Lower lobe of right lung (tissue), 2 donors: ENCODE measurements at places on chromosomes 3 and 15. TPM values are rescaled to one million over a fixed set of nuclear protein-coding genes. Genes with fewer than 3 reads are reported as not detected.

DNA sequence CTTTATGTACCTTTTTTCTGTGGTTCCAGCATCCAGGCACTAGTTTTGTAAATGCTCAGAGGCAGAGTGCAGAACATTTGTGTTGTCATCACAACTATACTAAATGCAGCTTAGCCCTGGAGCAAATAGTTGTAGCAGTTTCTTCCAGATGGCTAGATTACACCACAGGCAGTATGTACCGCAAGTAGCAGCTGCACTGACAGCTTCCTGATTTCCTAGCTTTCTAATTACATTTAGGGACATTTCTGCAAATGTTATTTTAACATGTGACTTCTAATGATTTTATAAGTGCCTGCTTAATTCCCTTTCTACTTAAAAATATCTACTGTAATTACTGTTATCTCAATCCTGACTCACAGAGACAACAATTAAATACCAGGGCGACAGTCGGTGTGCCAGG, 106.5 kb downstream of the NR2E3 start:
- DNase-seq: no peak

- no peak for DNase-seq
Observed at GRCh38 chr3:106629215-106629832, 747.9 kb upstream of the CCDC54 start.

GRCh38 chr3:158273656-158274055, 163.8 kb downstream of the RSRC1 start:
- DNase-seq: no peak

- DNase-seq: no peak
Observed at GRCh38 chr15:61382927-61383326, 153.8 kb upstream of the RORA start.

DNA sequence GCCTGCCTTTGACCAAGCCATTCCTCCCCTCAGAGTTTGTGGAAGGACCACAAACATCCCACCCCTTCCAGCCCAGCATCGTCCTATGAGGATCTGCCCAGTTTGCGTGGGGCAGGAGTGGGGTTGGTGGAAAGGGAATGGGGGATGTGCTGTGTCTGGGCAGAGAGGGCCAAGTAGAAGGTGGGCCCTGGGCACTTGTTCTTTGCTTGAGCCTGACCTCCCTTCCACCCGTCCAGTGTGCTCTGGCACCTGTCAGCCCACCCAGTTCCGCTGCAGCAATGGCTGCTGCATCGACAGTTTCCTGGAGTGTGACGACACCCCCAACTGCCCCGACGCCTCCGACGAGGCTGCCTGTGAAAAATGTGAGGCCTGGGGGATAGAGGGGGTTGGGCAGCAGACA, 10.3 kb downstream of the SPINT1 start:
- DNase-seq: no peak

DNA sequence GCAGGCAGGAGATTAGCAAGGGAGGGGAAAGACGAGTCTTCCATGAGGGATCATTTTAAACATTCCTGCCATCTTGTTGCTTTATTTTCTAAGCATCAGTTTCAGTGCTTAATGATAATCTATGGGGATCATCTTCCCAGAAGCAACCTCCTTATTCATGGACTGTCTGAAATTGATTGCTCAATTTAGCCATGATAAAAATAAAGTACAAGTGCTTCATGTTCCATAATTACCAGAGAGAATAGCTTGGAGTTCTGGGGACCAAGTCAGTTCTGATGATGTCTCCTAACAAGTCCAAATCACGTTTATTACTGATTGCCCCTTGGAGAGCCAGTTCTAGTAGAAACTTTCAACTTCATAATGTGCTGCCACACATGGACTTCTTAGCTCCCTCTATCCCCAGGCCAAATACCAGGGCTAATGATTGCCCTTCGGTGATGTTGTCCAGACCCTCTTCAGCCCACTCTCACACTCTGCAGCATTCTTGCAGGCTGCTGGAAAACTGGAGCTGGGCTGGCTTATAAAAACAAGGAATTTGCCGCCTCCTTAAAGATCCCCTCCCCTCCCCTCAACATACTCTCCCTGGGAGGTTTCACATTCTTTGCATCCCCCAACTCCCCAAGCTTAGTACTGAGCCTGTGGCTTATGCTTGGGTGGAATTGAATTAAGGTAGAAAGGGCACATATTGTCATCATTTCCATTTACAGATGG, 222.1 kb upstream of the ADAMTS9 start:
- DNase-seq: no peak

GRCh38 chr3:128455786-128456748, 10.6 kb downstream of the DNAJB8 start:
- DNase-seq: no peak

GRCh38 chr3:81352867-81353266, 408.6 kb downstream of the GBE1 start:
- no peak for DNase-seq

The SLC24A5 gene
- total RNA-seq: not detected

The RGMA gene
- 9.7 TPM for total RNA-seq

The SNTN gene
- 12.8 TPM for total RNA-seq

The SLC27A2 gene
- total RNA-seq: 2.9 TPM

The GAP43 gene
- not detected for total RNA-seq

The TMEM40 gene
- total RNA-seq: 1.0 TPM

The STX19 gene
- 3.8 TPM for total RNA-seq

The EMC7 gene
- total RNA-seq: 63.1 TPM
